ENCODE measurements at places on chromosomes 1 and 21.

DNA sequence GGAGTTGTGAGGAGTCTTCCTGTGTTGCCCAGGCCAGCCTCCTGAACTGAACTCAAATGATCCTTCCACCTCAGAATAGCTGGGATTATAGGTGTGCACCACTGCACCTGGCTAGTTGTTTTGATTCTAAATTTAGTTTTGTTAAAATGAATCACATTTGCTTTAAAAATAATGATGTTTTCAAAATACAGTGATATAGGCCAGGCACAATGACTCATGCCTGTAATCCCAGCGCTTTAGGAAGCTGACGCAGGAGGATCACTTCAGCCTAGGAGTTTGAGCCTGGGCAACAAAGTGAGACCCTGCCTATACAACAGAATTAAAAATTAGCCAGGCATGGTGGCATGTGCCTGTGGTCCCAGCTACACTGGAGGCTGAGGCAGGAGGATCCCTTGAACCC, 24.3 kb downstream of the RTCA start:
- DNase-seq: no peak

DNA sequence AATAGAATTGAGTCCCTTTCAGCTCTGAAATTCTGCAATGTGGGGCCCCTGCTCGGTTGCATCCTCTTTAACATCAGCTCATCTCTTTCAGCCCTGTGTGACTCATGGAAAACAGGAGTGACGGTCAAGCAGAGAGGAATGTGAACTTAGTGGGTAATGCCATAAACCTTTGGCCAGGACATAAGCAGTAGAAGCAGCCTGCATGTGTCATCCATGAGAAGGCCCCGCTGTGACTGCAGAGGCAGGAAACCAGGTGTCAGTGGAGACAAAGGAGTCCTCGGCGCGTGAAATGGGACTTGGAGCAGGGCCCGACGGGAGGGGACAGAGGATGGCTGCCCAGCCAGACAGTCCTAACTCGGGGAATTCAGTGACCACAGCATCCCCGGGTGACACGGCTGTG, 21.1 kb upstream of the EPHB2 start:
- no peak for DNase-seq

DNA sequence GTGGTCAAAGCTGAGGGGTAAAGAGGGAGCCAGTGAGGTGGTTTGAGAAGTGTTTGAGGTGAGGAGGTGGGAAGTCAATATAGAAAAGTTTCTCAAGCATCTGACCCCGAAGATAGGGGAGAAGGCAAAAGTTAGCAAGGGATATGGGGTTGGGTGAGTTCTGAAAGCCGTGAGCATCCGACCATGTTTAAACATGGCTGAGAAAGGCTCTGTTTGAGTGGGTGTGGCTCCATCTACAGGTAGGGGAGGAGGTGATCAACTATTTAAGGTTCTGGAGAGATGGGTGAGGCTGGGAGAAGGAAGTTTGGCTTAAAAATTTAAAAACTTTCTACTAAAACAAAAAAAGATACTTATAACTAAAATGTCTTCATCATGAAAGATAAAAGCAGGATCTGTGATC, 273.8 kb downstream of the KCNJ6 start:
- peak; percentile 68 for DNase-seq

DNA sequence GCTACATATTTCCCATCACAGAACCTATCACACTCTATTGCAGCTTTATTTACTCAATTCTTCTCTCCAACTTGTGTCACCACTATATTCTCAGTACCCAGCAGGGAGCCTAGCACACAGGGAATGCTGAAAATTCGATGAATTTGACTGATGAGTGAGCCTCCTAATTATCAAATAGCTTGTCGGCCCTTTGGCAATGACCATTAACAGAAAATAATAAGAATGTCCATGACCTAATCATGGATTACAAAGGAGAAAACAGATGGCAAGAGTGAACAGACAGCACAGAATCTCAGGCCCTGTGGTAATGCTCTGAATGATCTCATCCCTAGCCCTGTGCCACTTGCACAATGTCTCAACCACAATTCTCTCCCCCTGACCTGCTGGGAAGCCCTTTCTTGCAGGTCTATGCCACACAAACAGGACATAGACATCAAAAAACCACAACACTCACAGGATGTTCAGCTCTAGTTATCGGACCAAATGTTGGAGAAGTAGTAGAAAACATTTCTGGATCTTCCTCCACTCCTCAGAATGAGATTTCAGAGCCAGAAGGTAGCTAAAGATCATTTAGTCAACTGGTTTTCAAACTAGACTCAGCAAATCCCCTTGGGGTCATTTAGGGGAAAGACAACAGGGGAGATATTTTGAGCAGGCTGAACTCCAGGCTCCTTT, 68.4 kb downstream of the LUZP1 start:
- DNase-seq: peak; percentile 83

GRCh38 chr1:179369751-179370341, 4.1 kb downstream of the AXDND1 start:
- peak; percentile 83 for DNase-seq

DNA sequence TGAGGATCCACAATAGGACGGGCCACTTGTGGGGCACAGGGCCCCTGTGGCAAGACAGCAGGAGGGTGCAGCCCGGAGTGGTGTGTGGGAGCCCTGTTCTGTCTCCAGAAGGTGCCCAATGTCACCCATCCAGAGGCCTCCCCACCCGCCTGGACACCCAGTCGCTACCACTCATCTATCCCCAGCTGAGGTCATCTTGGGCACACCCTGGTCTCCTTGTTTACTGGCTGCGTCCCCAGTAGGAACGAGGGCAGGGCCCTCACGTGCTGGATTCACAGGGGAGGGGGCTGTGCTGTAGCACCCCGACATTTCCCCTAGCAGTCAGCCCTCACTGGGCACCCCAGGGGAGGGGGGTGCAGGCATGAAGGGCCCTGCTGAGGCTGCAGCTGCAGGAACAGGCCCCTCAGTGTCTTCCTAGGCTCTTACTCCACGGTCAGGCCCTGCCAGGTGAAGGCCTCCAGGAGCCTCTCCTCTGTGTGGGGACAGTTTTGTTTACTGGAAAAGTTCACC, 2.3 kb upstream of the TNNT2 start:
- DNase-seq: no peak

DNA sequence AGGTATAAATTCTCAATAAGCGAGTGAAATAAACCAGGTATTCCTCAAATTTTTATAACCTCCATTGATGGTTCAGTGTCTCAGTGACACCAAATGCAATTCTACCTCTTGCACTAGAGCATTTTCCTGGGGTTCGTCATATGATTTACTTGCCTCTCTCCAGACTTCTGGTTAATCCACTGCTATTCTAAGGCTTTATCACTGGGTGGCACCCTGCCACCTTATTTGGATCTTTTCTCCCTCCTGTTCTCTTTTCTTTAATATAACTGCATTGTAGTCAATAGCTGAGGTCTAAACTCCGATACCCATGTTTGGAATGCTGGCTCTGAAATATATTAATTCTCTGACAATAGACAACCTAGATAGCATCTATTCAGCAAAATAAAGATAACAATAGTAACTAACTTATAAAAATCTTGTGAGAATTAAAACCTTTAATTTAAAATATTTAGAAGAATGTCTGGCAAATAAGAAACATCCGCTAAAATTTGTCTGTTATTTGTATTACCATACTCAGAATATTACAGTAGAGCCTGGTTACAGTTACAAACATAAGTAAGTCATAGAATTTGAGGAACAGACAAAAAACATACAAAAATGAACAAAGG, 436.4 kb downstream of the PLA2G4A start:
- no peak for DNase-seq

DNA sequence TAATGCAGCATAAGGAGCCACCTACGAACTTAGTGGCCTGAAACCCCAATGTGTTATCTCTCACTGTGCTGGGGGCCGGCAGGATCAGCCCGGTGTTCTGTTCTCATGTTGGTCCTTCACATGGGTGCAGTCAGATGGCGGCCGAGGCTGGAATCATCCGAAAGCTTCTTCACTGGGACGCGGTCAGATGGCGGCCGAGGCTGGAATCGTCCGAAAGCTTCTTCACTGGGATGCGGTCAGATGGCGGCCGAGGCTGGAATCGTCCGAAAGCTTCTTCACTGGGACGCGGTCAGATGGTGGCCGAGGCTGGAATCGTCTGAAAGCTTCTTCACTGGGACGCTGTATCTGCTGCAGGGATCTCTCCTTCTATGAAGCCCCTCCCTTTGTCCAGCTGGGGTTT, 12.6 kb upstream of the PCBP3 start:
- DNase-seq: no peak

- no peak for DNase-seq
Observed at GRCh38 chr21:34796518-34797200, 127.9 kb downstream of the CLIC6 start.

- no peak for DNase-seq
Observed at GRCh38 chr1:157147906-157148700, 9.9 kb upstream of the ETV3 start.

DNA sequence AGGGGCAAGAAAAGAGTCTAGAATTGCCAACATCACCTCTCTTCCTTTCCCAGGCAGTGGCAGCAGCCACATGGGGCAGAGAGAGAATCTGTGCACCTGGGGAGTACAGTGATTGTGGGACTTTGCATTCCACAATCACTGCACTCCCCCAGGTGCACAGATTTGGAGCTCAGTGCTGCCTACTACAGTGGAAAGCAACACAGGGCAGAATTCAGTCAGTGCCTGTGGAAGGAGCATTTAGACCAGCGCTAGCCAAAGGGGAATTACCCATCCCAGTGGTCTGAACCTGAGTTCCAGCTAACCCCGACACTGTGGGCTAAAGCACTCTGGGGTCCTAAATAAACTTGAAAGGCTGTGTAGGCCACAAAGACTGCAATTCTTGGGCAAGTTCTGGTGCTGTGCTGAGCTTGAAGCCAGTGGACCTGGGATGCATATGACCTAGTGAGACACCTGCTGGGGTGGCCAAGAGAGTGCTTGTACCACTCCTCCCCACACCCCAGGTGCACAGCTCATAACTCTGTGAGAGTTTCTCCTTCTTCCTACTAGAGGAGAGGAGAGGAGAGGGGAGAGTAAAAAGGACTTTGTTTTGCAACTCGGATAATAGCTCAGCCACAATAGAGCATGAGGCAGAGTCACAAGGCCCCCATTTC, 50.3 kb downstream of the NUP210L start:
- no peak for DNase-seq

GRCh38 chr21:34836103-34836932, 167.5 kb downstream of the CLIC6 start:
- no peak for DNase-seq

GRCh38 chr1:240462766-240463395, 149.1 kb downstream of the GREM2 start:
- DNase-seq: no peak

DNA sequence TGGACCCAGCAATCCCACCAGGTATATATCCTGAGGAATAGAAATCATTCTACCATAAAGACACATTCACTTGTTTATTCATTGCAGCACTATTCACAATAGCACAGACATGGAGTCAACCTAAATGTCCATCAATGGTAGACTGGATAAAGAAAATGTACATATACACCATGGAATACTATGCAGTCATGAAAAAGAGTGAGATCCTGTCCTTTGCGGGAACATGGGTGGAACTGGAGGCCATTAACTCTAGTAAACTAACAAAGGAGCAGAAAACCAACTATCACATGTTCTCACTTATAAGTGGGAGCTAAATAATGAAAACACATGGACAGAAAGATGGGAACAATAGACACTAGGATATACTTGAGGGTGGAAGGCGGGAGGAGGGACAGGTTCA, 36.1 kb upstream of the PRKACB start:
- no peak for DNase-seq

- no peak for DNase-seq
Observed at GRCh38 chr1:21229246-21230000, 52.7 kb upstream of the EIF4G3 start.

DNA sequence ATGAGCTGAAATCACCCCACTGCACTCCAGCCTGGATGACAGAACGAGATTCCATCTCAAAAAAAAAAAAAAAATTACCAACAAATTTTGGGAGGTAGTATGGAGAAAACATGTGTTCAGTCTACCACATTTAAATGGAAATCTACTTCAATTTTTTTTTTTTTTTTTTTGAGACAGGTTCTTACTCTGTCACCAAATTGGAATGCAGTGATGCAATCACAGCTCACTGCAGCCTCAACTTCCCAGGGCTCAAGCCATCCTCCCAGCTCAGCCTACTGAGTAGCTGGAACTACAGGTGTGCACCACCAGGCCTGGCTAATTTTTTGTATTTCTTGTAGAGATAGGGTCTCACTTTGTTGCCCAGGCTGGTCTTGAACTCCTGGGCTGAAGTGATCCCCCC, 82.1 kb downstream of the GFI1 start:
- DNase-seq: no peak

DNA sequence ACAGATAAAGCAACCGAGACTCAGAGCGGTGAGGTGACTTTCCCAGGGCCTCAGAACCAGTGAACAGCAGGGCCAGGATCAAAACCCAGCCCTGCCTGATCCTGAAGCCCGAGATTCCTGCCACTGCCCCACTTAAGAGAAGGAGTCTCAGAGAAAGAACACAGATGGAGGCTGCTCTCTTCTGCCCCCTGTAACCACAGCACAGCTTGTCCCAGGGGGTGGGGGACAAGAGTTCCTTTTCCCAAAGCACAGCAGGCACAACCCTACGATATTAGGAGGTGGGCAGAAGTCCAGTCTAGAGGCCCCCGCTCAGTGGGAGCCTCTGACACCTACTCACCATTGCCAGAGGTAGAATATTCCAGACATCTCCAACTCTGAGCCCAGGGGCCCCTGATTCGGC, 24.0 kb upstream of the VWA5B1 start:
- DNase-seq: no peak
